ENCODE measurements at places on chromosomes 1 and 21.
A peak's percentile ranks its signal among the peaks of the same experiment; 100 is the strongest.

DNA sequence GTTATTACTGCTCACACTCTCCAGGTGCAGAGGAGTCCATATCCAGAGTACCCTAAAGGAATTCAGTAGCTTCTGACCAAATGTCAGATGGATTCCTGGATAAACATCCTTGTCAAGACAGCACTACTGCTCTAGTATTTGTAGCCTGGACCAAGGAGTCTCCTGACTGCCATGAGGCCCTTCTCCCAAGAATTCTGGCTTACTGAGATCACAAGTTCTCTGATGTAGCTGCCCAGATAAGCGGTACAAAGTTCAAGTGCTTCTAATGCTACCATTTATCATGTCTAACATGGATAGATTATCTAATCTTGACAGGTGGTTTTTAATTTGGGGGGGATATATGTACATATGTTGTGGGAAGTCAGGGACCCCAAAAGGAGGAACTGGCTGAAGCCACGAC is 196.6 kb upstream of the HMCN1 start:
- DNase-seq, result no peak

GRCh38 chr1:113565621-113566020 is 175.3 kb downstream of the MAGI3 start:
- DNase-seq, result no peak

GRCh38 chr1:37477946-37478345 is 3.6 kb downstream of the ZC3H12A start:
- no peak for DNase-seq

- no peak for DNase-seq
Observed at GRCh38 chr1:111778541-111779051, 22.9 kb downstream of the DDX20 start.

GRCh38 chr1:78492386-78492950 is 1.7 kb downstream of the PTGFR start:
- DNase-seq, result no peak

DNA sequence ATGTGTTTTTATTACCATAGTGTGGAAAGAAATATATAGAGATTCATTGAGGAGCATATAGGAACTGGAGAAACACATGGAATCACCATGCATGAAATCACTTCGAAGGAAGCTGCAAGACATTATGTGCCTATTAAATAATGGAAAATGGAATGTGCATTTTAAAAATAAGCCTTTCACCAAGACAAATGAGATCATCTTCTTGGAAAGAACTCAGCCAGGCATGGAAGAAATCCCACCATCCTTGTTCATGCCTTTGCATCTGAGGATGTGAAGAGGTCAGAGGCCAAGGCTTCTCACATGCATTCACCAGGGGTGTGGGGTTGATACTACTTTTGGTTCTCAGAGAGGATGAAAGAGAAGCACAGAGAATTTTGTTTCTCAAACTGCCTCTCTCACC is 50.0 kb downstream of the C1orf198 start:
- DNase-seq, result no peak

GRCh38 chr1:163535401-163535800 is 213.6 kb downstream of the NUF2 start:
- no peak for DNase-seq

GRCh38 chr1:242178924-242179708 is 180.2 kb upstream of the MAP1LC3C start:
- DNase-seq, result no peak

DNA sequence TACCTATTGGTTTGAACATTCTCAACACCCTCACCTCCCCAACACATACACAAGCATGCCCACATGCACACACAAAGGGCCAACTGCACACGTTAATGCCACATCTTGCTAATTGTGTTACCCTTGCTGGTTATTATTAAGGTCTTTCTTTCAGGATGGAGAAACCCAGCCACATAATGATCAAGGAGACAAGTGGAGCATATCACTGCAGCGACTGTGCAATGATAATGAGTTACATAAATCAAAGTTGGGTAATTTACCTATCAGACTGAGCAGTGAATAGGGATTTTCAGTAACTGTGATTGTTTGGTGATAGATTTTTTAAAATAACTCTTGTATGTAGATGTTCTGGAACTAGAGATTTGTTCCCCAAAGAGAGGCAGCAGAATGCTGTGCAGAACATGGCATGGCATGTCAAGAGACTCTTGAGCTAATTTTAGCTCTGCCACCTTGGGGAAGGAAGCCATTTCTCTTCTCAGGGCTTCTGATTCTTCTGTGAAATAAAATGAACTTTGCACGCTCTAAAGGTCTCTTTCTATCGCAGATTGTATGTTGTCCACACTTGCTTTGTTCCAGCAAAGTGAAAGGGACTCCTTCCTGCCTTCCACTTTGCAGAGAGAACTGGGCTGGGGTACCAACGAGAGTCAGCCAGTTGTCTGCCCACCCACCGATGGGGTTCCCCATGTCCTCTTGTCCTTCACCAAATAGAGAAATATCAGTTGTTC is 126.0 kb upstream of the CAMK1G start:
- DNase-seq, result no peak

DNA sequence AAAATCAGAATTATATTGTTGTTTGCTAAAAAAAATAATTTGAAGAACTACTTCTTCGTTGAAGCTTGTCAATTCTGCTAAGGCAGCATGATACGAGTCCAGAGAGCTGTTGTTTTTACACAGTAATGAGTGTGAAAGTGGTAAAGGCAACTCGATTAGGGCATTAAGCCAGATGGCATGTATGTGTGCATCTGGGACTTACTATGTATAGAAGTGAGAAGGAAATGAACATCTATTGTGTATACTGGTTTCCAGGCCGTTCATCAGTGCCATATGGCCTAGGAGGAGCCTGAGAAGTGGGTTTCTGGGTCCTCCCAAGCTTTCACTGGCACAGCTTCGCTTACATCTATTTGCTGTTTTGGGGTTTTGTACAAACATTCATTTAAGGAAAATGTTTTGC is 5.7 kb downstream of the CTPS1 start:
- no peak for DNase-seq

- no peak for DNase-seq
Observed at GRCh38 chr1:199182186-199182843, 543.5 kb downstream of the PTPRC start.

DNA sequence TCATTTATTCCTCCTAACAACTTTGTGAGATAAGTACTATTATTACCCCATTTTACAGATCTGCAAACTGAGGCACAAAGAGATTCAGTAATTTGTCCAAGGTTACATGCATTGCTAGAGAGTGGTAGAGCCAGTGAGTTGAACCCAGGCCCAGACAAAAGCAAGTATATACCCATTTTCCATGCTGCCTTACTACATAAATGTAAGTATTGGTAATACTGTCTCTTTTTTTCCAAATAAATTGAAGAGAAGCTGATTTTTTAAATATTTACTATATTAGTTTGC is 33.8 kb upstream of the IRF2BP2 start:
- no peak for DNase-seq

DNA sequence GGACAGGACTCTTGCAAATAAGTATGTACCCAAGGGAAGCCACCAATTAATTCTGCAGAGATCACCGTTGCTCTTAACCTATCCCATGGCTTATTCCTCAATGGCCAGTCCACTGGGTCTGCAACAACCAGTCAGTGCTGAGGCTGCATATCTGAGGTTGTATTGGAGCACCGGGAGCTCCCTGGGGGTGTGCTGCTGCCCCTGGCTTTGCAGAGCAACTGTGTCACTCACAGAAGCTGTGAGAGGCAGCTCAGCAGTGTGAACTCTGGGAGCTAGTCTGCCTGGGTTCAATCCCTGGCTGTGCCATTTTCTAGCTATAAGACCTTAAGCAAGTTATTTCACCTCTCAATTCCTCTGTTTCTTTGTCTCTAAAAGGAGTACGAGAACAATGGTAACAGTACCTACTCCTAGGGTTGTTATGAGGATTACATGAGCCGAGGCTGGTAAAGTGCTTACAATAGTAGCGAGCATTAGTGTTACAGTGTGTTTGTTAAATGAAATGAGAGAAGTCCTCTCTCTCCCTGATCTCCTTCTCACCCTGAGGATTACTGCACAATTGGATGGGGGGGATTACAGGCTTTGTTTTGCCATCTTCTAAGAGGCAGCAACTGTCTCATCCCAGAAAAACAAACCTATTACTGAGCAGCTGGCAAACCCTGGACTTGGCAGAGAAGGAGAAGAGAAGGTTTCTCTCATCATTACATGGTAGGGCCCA is 3.6 kb downstream of the RXRG start:
- DNase-seq, result no peak

DNA sequence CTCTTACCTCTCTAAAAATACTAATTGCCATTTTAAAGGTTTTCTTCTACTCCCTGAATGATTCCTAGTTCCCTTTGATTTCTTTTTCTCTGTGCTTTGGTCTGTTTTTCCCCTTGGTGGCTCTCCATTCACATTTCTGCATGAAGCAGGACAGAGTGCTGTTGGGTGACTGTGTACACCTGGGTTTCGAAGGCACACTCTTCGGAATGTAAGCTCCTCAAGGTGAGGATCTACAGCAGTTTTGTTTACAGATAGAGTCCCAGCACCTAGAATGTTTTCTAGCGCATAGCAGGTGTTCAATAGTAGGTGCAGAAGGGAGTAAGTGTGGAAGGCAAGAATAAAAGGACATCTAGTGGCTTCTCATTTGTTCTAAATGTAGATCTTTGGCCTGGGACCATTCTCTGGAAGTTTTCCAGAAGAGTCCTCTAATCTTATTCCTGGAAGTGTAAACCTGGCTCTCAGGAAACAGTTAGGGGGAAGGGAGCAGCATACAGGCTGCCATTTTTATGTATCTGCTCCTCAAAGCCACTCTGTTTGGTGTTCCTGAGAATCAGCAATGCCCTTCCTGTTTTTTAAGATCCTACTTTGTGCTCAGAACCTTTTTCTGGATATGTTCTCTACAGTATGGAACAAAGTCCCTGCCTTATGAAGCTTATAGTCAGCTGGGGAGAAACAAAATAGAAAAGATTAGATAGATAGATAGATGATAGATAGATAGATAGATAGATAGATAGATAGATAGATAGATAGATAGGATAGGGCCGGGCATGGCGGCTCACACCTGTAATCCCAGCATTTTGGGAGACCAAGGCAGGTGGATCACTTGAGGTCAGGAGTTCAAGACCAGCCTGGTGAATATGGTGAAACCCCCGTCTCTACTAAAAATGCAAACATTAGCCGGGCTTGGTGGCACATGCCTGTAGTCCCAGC is 22.8 kb upstream of the EFNA1 start:
- DNase-seq, result no peak

GRCh38 chr1:243642936-243643335 is 207.1 kb downstream of the AKT3 start:
- DNase-seq, result no peak

DNA sequence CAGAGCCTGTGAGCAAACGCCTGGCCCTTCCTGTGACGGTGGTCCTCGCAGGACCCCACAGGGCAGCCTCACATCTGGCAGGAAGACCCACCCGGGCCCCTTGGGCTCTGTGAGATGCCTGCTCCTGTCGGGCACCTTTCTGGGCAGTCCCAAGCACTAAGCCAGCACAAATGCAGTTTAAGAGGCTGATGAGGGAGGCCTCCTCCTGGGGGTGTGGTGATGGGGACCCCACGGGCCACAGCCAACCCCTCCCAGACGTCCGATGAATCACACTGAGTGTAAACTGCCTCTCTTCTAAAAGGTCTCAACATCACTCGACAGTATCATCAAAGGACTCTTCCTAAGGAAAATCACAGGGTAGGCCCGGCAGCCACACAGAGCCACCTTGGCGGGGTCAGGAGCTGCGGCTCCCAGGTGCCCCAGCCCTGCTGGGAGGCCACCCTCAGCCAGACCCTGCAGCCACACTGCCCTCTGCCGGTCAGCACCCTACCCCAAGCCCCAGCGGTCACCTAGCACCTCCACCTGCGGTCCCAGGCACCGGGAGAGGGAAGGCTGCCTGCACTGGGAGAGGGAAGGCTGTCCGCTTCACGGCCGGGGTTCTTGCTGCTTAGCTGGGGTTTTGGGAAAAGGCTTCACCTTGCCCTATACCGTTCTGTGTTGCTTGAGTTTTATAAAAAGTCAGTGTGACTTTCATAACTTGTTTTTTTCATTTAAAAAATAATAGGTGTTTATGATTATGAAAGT is 3.9 kb upstream of the PRKCZ start:
- DNase-seq, result peak; percentile 84

Data from iPS DF 6.9 (cell line).